Hypothalamus (tissue), 51 donors: ENCODE measurements at places on chromosomes 5 and 9.

DNA sequence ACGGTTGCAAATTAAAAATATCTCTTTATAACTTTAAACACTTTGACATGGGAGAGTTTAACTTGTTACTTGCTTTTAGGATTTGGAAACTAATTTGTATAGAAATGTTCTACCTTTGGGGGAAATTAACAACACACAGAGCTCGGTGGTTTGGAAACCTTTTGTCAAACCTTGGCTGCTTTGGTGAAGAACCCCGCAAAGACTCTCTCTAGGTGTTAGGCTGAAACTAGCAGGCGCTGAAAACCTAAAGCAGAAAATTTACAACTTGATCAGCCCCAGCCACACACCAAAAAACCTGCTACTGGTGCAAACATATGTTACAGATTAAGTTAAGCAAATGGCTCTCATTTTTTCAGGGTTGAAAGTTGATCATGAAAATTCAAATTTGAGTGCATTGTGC, 25.8 kb downstream of the NR2F1 start:
- DNase-seq: no peak

- DNase-seq: no peak
Observed at GRCh38 chr9:68981789-68982188, 32.1 kb downstream of the PRKACG start.

DNA sequence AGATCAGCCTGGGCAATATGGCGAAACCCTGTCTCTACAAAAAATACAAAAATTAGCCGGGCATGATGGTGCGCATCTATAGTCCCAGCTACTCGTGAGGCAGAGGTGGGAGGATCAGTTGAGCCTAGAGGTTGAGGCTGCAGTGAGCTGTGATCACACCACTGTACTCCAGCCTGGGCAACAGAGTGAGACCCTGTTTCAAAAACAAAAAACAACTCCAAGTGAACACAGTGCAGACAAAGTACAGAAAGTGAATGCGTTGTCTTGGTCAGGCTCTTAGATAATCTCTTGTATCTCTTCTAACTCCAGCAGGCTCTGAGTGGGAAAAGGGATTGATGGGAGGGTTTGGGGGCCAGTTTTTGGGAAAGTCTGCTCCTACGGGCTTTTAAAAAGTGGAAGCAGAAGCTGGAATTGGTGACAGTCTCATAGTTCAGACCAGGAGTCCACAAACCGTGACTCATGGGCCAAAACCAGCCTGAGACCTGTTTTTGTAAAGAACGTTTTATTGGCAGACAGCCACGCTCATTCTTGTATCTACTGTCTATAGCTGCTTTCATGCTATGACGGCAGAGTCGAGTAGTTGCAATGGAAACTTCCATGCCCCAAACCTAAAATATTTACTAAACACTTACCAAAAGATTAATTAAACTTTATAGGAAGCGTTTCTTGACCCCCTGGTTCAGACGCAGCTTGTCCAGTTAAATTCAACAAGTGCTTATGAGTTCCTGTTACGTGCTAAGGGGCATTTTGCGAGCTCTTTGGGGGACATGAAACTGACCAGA, 32.9 kb downstream of the NDST1 start:
- DNase-seq: no peak

DNA sequence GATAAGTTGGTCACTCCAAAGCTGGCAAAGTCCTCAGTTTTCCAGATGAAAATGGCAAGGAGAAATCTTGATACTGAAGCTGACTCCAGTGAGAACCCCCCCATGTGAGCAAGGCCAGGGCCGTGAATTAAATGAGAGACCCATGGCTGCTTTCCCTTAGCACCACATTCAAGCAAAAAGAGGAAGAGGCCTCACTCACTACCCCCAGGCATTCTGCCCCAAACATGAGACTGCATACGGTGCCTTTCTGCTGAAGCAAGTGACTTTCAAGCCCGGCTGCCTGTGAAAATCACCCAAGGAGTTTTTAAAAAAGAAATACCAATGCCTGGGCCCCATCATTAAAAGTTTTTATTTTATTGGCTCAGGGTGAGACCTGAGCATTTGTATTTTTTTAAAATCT, 66.9 kb downstream of the TMEM252 start:
- no peak for DNase-seq

- DNase-seq: peak; percentile 8
Observed at GRCh38 chr5:169914766-169915165, 65.5 kb downstream of the INSYN2B start.

DNA sequence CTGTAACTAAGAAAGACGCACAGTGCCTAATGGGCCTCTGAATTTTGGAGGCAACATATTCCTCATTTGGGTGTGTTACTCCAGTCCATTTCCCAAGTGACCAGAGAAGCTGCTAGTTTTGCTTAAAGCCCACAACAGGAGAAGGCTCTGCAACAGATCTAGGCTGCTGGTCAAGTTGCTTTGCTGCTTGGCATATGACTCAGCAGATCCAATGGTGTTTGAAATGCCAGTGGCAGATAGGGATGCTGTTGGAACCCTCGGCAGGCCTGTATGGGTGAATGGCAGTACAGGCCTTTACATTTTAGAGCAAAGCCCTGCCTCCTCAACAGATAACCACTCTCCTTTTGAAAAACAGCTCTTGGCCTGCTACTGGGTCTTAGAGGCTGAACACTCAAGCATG, 36.2 kb upstream of the ROR2 start:
- DNase-seq: no peak

GRCh38 chr5:141821430-141821925, 56.7 kb downstream of the PCDH1 start:
- DNase-seq: no peak

- no peak for DNase-seq
Observed at GRCh38 chr5:113092683-113093082, 116.1 kb downstream of the DCP2 start.

- no peak for DNase-seq
Observed at GRCh38 chr9:113566016-113566711, 102.6 kb downstream of the RGS3 start.

DNA sequence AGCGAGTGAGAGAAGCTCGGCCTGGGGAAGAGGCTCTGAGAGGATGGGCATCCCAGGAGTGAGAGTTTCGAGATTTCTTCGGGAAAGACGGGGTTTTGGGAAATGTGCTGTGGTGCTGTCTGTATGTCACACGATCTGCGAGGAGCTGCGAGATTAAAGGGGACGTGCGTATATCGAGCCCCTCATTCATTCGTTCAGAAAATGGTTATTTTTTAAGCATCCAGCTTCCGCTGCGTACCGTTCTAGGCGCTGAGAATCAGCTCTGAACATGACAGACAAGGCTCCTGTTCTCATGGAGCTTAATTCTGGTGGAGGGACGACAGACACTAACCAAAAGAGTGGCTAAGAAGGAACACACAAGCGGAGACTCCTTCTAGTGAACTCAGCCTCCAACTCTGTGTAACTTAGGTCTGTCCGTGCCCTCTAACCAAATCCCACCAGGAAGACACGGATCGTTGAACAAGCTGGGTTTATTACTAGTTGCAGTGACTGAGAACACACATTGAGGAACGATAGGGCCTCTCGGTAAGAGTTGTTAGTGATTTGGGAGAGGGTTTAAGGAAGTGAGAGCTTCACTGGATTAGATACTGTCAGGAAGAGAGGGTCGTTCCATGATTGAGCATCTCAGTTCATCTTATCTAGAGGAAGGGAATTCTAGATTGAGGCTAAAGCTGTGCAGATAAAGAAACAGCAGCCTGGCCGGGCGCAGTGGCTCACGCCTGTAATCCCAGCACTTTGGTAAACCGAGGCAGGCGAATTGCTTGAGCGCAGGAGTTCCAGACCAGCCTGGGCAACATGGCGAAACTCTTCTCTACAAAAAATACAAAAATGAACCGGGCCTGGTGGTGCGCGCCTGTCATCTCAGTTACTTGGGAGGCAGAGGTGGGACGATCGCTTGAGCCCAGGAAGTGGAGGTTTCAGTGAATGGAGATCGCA, 1.0 kb upstream of the FBXW11 start:
- DNase-seq: no peak

DNA sequence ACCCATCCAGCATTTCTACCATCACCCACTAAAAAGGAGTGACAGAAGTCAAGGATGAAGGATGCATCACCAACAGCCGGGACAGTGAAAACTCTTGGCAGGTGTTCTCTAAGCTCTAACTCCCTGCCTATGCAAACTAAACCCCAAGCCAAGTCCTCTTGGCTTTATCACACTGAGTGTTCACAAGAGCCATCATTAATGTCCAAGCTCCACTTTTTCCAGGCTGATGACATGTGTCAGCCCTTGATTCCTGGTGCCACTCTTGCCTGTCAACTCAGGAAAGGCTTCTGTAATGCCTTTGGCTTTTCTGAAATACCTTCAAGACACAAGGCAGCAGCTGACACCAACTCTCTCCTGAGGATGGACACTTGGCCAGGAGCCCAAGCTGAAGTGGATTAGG, 86.9 kb downstream of the NR6A1 start:
- no peak for DNase-seq

DNA sequence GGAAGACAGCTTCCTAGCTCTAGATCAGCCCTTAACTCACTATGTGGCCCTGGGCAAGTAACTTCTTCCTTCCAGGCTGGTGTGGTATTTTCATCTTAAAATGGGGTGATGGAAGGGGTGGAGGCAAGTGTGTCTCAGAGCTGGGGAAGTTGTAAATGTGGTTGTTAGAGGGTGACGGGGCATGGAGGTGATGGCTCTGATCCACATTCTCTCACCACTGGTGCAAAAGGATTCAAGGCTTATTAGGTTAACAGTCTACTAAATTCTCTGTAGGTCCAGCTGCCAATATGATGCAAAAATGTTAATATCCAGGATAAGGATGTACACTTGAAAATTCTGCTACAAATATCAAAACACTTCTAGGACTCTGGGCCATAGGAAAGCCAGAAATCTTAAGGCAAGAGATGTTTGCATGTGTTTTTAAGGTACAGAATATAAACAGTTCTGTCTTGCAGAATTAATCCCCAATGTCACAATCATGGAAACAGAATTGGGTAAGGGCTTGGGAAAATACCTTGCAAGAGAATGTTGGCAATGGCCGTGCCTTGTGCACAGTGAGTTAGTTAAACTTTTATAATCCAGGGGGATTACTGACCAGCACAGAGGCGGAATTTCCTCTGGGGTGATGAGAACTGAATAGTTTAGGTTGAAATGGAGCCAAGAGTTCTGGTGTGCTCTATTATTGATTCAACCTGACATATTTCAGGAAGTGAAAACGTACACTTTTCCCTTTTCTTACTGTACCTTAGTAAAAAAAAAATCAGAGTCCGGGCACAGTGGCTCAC, 19.8 kb downstream of the TNFSF15 start:
- no peak for DNase-seq

GRCh38 chr9:91036356-91036755, 234.7 kb downstream of the SYK start:
- no peak for DNase-seq

GRCh38 chr9:109403116-109403515, 82.3 kb upstream of the EPB41L4B start:
- no peak for DNase-seq

GRCh38 chr5:5882706-5883105, 460.2 kb downstream of the ICE1 start:
- DNase-seq: no peak

GRCh38 chr9:108953983-108954574, 19.9 kb downstream of the ABITRAM start:
- no peak for DNase-seq

DNA sequence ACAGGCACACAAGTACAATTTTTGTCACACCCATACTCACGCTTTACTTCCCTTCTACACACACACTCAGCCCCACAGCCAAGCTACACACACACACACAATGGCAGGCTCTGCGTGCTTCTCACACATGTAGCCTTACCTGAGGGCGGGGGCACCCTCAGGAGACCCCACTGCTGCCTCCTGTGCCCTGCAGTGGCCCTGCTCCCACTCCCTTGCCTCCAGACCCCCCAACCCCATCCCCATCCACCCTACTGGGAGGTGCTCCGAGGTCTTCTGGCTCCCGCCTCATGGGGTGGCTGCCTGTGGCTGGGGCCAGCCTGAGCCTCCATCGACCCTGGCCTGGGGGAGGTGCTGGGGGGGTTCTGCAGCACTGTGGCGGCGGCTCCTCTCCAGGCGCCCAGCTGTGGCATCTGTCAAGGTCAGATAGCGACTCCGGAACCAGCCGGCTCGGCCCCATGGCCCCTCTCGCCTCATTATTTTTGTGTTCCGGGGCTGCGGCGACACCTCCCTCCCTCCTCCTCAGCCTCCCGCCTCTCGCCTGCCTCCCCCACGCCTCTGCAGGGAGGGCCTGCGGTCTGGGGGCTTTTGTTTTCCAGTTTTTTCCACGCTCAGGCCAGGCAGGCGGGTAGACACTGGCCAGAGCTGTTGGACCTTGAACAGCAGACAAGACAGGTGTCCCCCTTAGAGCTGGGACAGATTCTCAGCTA, 21.7 kb downstream of the CXXC5 start:
- peak; percentile 67 for DNase-seq

DNA sequence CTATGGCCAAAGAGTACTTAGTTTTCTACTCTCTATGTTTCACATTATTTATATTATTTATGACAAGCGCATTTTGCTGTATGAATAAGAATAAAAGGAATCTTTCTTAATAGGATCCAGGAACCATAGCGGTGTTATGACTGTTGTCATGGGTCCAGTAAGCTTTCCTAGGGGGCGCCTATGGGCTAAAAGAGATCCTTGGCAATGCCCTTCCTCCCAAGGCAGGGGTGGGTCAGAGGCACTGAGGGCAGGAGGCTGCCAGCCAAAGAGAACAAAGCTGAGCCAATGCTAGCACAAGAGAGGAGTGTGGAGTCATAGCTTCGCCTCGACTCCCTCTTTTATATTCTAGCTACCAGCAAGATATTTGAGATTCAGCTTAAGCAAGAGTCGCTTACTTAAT, 98.4 kb upstream of the GNAQ start:
- DNase-seq: peak; percentile 13

- no peak for DNase-seq
Observed at GRCh38 chr5:177162379-177162778, 28.8 kb downstream of the NSD1 start.

- DNase-seq: no peak
Observed at GRCh38 chr5:149794487-149794971, 64.4 kb downstream of the PPARGC1B start.

DNA sequence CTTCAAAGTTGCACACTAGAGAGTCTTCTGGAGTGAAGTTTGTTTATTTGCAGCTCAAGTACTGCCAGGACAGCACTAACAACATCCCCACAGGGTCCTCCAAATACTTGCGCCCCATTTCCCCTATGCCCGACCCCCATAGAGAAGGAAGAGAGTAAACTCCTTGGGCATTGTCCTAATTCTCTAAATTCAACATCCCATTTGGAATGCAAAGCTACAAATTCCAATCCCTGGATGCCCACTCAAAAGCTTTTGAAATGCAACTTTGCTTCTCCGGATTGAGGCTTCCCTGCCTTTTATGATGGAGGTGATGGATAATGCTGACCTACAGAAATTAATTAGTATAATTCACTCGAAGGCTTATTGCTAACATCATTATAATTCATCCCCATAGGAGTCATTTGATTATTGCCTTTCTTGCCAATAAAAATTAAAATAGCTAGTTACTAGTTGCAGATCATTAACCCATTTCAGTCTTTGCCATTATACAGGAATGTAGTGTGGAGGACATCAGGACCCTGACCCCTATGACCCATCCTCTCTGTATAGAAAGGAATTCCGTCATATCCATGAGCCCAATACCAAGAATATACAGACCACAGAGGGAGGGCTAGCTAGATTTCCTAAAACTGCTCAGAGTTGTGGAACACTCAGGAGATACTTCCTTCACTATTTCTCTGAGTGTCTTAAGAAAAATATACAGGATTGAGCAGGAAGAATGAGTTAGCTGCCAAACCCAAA, 277.6 kb downstream of the ZNF608 start:
- DNase-seq: no peak
